ENCODE measurements at places on chromosomes 6 and 20.

DNA sequence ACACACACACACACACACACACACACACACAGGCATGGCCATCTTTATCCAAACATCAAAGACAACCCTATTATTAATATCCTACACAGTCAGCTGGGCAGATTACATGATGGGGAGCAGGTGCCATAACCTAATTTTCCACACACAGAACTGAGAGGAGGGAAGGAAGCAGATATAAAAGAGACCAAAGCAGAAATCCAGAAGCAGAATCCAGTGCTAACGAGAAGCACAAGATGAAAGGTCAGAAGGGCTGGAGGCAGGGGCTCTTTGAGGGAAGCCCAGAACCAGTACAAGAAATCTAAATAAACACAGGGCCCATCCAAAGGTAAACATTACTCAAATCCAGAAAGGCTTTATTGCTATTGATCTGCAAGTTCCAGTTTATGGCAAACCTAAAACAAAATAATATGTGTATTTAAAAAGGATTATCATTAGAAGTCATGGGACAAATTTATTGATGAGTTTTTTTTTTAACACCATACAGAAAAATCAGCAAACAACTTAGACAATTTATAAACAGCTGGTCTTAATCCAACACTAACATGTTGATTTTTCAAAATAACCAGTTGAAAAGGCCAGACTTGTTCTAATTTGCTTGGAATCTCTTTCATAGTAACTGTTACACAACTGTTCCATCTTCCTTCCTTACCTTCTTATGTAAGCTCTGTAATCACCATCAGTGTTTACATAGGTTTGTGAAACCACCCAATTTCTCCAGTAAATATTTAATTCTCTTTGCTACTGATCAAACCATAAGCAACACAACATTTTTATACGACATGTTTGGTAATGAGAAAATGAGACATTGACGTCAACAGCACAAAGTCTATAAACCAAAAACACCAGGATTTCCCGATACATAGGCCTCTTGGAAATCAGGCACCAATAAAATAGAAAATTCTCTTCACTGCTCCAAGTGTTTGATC lies 34.2 kb downstream of the SLC23A2 start:
- DNase-seq: no peak

DNA sequence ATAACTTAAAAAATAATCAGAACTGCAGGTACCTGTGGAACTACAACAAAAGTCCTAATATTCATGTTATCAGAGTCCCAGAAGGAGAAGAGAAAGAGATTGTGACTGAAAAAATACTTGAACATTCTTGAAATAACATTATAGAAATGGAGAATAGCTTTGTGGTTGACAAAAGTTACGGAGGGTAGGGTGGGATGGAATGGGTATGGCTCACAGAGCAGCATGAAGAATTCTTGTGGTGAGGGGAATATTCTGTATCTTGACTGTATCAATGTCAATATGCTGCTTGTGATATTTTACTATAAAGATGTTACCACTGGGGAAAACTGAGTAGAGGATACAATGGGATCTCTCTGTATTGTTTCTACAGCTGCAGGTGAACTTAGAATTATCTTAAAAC lies 122.5 kb downstream of the DST start:
- no peak for DNase-seq

- no peak for DNase-seq
Observed at GRCh38 chr6:17347012-17347411, 46.4 kb upstream of the CAP2 start.

DNA sequence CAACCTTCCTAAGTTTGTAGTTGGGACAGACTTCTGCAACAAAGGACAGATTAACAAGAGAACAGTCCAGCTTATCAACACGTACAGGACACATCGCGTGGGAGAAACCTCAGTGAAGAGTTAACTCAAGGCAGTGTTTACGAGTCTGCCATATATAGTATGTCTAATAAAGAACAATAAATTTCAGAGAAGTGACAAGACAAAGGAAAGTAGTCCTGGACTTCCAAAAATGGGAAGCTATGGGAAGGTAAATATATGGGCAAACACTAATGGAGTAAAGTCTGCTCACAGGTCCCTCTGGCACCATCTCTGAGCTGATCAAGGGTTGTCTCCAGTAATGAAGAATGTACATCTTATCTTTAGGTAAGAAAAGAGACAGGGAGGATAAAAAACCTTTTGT lies 34.9 kb downstream of the GCM1 start:
- no peak for DNase-seq

GRCh38 chr6:43709654-43710303 lies 22.2 kb upstream of the MRPS18A start:
- DNase-seq: no peak

- no peak for DNase-seq
Observed at GRCh38 chr20:19555726-19556125, 202.3 kb upstream of the RIN2 start.
